Stimulated activated CD8-positive, alpha-beta memory T cell treated with anti-CD3 and anti-CD28 coated beads, Interleukin-4, amount 100 ng/mL, for 48 hours (primary cell): ENCODE measurements at places on chromosomes 1 and 21.

- no peak for DNase-seq
These were observed 60.6 kb upstream of the LAMC2 start for GRCh38 chr1:183125279-183125999.

DNA sequence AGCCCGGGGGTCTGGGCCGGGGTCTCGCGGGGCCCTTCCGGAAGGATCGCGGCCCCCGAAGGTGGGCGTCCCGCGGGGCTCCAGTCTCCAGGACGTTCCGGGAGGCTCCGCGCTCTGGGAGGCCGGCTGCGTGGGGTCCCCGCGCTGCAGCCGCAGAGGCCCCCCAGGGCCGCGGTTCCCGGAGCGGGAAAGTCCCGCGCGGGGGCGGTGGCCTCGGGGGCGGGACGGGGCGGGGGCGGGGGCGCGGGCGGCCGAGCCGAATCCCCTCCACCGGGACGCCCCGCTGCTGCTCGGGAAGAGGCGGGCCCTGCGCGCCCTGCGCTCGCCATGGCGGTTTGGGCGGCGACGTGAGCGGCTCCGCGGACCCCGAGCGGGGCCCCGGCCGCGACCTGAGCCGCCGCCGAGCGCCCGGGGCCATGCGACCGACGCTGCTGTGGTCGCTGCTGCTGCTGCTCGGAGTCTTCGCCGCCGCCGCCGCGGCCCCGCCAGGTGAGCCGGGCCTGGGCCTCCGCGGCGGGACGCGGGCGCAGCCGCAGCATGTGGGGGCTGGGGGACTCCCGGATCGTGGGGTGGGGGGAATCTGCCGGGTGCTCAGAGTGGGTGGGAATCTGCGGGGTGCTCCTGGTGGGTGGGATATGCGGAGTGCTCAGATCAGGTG lies at the start of gene IFNGR2:
TSS of gene IFNGR2 (plus strand) at position 286 of the 658 bp plus-strand sequence. CDS start at position 417, 131 bp downstream.
- peak; percentile 39 for DNase-seq

DNA sequence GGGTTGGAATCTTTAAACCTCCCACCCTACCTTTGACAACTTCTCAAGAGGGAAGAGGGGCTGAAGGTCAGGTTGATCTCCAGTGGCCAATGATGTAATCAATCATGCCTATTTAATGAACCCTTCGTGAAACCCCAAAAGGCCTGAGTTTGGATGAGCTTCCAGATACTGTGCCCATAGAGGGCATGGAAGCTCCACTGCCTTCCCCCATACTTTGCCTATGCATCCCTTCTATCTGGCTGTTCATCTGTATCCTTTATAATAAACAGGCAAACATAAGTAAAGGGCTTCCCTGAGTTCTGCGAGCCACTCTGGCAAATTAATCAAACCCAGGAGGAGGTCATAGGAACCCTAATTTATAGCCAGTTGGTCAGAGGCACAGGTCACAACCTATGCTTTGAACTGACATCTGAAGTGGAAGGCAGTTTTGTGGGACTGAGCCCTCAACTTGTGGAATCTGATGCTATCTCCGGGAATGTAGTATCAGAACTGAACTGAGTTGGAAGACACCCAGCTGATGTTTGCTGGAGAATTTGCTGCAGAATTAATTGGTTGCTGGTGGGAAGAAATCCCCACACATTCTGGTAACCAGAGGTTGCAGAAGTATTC lies 24.8 kb downstream of the S100A10 start:
- no peak for DNase-seq

- DNase-seq: no peak
These were observed 51.0 kb upstream of the LHX8 start for GRCh38 chr1:75083223-75083622.

DNA sequence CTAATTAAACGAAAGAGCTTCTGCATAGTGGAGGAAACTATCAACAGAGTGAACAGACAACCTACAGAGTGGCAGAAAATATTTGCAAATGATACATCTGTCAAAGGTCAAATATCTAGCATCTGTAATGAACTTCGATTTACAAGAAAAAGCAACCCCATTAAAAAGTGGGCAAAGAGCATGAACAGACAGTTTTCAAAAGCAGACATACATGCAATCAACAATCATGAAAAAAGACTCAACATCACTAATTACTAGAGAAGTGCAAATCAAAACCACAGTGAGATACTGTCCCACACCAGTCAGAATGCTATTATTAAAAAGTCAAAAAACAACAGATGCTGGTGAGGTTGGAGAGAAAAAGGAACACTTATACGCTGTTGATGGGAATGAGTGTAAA lies 103.2 kb downstream of the MAGI3 start:
- DNase-seq: no peak

GRCh38 chr1:183505454-183506089 lies 33.3 kb downstream of the SMG7 start:
- no peak for DNase-seq

- DNase-seq: peak; percentile 56
These were observed 13.2 kb downstream of the PPP1R15B start for GRCh38 chr1:204398197-204399125.

DNA sequence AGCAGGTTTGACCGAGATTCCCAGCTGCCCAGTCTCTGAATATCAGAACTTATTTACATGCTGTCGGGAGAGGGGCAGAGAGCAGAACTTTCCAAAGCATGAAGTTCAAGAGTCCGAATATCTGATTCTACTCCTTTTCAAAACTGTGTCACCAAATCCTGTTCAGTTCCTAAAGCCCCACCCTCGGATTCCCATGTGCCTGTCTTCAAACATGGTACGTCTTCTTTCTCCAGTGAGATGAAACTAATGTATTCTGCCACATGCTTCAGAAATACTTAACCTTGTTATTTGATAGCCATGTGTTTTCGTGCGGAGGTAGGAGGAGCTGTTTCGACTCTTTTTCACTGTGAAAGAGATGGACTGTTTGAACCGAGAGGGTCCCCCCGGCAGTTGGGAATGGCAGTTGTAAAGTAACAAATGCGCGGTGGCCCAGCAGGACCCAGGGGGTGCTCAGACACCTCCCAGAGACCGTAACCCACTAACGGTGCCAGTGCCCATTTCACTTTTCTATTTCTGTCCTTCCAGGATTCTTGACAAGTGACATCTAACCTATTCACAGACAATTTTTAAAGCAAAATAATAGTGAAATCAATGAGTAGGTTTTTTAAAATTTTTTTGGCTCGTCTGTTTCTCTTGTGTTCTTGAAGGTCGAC lies 67.2 kb downstream of the ZBTB18 start:
- DNase-seq: no peak

- no peak for DNase-seq
These were observed 77.0 kb downstream of the CTH start for GRCh38 chr1:70487910-70488665.

DNA sequence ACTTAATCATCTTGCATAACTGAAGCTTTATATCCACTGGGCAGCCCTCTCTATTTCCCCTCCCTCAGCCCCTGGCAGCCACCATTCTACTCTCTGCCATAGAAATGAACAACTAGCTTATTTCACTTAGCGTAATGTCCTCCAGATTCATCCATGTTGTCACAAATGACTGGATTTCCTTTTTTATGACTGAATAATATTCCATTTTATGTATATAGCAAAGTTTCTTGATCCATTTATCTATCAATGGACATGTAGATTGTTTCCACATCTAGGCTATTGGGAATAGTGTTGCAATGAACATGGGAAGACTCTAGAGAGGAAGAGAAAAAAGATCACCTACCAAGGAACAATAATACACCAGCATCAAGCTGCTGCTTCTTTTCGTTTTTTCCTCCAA lies 32.1 kb upstream of the EEIG2 start:
- DNase-seq: no peak

DNA sequence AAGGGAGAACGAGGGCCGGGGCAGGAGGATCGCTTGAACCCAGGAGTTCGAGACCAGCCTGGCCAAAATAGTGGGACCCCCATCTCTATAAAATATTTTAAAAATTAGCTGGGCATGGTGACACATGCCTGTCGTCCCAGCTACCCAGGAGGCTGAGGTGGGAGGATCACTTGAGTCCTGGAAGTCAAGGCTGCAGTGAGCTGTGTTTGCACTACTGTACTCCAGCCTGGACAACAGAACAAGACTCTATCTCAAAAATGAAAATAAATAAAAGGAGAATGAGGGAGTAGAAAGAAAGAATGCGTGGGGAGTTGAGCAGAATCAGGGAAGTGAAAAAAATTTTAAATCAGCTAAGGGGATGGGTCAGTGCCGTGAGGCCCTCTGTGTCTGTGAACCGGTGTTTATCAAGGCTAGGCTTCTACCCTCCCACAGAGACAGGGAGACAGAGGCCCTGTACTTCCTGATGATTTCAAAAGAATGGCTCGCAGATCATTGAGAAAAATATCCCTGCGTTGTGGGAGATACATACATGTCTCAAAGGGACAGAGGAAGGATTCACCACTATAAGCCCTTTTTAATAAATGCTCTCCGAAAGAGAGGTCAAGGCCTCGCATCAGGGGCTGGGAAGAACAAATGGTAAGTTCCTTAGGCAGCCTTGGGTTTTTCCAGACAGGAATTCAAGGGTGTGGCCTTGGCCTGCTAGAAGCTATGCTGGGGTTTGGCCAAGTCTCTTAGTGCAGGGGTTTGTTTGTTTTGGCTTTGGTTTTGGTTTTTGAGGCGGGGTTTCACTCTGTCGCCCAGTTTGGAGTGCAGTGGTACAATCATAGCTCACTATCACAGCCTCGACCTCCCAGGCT lies 20.7 kb downstream of the IL10RB start:
- no peak for DNase-seq

DNA sequence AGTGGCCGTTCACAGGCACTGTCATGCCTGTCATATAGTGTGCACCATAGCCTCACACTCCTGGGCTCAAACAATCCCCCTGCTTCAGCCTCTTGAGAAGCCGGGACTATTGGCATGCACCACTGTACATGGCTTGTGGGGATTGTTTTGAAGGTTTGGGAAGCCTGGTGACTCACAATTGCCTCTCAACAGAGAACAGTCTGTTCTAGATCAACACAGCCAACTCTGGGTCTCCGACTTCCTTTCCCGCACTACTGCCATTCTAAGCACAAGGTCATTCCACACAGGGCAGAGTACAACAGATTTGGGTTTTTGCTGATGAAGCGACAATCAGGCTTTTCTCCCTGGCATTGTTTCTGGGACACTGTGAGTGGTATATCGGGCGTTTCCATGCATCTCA lies 15.5 kb upstream of the AHCTF1 start:
- no peak for DNase-seq

- no peak for DNase-seq
These were observed 19.3 kb upstream of the IGSF3 start for GRCh38 chr1:116686723-116687352.

DNA sequence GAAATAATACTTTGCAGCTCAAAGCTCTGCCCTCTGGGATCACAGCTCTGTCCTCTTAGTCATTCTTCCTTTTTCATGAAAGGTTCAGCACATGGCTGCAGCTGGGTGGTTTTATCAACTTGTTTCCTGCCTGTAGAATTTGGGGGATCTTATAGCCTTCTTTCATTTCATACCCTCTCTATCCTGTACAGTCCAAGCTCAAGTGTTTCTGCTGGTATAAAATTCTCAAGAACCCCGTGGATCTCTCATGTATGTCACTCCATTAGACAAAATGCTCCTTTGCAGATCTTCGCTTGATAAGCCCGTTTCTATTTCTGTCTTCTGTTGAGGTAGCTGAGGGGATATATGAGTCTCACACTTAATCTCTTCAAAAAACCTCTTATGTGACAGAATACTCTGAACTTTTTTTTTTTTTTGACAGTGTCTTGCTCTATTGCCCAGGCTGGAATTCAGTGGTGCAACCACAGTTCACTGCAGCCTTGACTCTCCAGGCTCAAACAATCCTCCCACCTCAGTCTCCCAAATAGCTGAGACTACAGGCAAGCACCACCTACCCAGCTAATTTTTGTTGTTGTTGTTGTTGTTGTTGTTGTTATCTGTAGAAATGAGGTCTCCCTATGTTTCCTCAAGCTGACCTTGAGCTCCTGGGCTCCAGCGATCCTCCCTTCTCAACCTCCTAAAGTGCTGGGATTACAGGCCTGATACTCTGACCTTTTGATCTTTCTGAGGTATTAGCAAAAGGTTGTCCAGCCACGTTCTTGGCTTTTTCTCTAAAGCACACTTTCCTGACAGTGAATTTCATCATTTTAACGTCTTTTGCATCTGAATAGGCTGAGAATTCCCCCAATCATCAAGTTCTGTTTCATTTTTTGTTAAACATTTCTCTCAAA lies 24.6 kb upstream of the COL9A2 start:
- no peak for DNase-seq

DNA sequence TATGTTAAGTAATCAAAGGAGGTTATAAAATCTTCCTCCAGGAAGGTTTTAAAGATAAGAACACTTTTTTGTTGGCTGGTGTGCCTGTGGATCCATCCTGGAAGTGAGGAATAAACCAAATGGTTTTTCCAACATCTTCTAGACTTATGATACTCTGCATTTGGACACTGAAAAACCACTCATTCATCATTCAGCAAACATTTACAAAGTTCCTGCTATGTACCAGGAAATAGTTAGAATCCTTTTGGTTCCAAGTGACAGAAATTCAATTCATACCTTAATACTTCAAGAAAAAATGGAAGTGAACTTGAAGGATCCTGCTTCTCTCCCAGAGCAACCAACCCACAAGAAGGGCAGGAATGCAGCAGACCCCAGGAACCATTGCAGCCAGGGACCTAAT lies 39.6 kb upstream of the PIGC start:
- DNase-seq: no peak

GRCh38 chr1:58809325-58810010 lies 25.6 kb upstream of the JUN start:
- no peak for DNase-seq

- DNase-seq: no peak
These were observed 4.2 kb upstream of the PRXL2B start for GRCh38 chr1:2582391-2582790.

DNA sequence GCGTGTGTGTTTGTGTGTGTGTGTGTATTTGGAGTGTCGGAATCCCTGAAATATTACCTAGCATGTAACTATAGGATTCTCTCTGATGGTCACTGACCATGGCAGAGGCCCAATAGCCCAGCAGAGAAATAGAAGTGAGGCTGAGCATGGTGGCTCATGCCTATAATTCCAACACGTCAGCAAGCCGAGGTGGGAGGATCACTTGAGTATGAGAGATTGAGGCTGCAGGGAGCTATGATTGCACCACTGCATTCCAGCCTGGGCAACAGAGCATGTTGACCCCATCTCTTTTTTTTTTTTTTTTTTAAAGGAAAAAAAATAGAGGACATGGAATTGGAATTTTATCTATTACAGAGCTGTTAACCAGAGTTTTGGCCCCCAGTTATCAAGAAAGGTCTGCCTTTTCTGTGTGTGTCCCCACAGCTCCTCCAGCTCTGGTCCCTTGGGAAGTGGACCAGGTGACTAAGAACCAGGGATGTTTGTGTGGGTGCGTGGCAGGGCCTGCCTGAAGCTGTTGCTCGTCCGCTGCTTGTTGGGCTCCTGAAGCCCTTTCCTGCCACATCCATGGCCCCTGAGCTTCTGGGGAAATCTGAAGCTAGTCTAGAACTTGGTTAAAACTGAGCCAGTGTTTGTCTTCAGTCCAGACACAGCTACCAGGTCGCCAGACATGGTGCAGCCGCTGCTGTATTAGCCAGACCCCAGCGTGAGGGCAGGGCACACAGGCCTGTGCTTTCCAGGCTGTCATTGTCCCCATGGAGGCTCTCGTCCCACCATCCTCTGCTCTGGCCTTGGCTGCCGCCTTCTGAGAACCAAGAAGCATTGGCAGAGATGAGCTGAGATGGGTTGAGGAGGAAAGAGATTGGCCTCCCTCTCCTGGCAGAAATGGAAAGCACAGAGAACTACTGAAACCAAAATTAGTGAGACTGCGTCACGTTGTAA lies 25.5 kb downstream of the CAPN9 start:
- no peak for DNase-seq

GRCh38 chr1:236753516-236753915 lies 41.6 kb upstream of the MTR start:
- no peak for DNase-seq
